ENCODE measurements at places on chromosomes 7 and 10. TPM values are rescaled to one million over a fixed set of nuclear protein-coding genes. Genes with fewer than 3 reads are reported as not detected.

TMEM196 gene
- not detected for total RNA-seq

ZDHHC6 gene
- 10.8 TPM for total RNA-seq

CALML3 gene
- total RNA-seq: not detected

AQP1 gene
- total RNA-seq: 79.2 TPM

TRIL gene
- total RNA-seq: 1.5 TPM

SPAM1 gene
- total RNA-seq: not detected

PTPRE gene
- 2.7 TPM for total RNA-seq

MACC1 gene
- not detected for total RNA-seq

PTPRN2 gene
- 0.48 TPM for total RNA-seq

PDSS1 gene
- total RNA-seq: 18.9 TPM

TLX1 gene
- total RNA-seq: not detected

ANXA8L1 gene
- total RNA-seq: not detected

All from psoas muscle (tissue), 8 donors.